ENCODE measurements at places on chromosomes 11 and 22.
A peak's percentile ranks its signal among the peaks of the same experiment; 100 is the strongest.

- DNase-seq, result no peak
Observed at GRCh38 chr11:6727971-6728760, 43.6 kb downstream of the OR2AG2 start.

DNA sequence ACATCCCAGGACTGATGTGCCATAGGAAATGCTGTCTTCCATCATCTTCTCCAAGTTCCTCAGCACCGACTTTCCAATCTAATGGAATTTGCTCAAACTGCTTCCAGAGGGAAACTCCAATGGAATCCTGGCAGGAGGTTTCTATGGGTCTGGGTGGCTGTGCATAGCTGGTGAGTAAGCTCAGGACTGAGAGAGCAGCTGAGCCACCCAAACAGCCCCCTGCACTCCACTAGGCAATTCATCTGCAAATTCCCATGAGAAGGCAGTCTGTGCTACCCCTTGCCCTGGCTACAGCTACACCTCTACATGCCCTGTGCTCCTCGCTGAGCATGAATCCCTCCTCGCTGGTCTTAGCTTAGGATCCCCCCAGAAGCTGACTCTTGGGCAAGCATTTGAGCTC, 127.9 kb upstream of the CSNK2A3 start:
- DNase-seq, result no peak

DNA sequence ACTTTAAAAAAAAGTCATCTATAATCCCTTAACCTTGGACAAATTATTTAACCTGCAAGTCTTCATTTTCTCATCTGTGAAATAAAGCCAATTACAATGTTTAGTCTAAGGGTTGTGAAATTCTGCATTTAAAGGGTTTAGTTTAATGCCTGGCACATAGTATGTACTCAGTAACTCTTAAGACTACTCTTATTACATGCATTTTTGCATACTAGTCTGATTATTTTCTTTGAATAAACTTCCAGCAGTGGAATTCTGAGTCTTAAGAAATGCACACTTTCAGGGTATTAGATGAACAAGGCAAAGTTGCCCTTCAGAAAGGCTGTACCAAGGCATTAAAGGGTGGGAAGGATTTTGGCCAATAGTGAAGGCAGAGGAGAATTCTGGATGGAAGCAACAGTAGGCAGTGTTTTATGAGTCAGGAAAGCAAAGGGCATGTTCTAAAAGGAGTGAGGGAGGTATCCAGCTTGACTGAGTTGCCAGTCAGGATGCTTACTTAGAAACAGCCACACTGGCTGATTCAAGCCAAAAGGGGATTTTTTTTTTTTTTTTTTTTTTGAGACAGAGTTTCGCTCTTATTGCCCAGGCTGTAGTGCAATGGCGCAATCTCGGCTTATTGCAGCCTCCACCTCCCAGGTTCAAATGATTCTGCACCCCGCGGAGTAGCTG, 50.5 kb downstream of the SWAP70 start:
- DNase-seq, result no peak

DNA sequence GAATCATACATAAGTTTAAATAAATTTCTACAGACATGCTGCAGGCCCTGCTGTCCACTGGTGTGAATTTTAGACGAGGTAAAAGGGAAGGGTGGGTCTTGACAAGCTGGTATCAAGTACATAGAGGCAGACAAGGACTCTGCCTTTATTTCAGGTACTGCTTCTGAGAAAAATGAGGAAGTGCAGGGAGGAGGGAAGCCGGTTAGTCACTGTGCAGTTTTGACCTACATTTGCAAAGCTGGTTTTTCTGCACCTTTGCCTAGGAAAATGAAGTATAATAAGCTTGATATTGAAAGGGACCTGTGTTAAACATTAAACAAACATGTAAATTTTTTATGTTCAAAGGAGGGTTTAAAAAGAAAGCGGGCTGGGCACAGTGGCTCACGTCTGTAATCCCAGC, 24.6 kb downstream of the TMEM45B start:
- no peak for DNase-seq

GRCh38 chr22:22691716-22692701, 47.6 kb downstream of the GGTLC2 start:
- DNase-seq, result no peak

GRCh38 chr11:20160425-20161229, at the start of gene DBX1:
DBX1 (minus strand) TSS chr11:20160475; CDS start chr11:20160324, 151 bp downstream.
- no peak for DNase-seq

- DNase-seq, result peak; percentile 93
Observed at GRCh38 chr11:128039140-128040021, 548.0 kb downstream of the ETS1 start.

DNA sequence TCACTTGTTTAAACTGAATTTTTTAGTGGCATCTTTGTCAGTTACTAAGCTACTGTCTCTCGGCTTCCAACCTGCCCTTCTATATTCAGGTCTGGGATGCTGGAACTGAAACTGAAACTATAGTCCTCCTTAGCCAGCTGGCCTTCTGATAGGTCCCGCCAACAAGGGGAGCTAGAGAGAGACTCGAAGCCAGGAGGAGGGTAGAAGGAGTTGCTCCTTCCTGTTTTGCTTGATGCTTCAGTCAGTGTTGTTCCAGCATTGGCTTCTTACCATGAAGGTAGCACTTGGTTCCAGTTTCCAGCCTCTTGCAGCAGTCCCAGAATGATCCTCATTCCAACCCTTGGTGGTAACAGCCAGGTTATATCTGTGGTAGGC, 32.9 kb upstream of the HORMAD2 start:
- no peak for DNase-seq

DNA sequence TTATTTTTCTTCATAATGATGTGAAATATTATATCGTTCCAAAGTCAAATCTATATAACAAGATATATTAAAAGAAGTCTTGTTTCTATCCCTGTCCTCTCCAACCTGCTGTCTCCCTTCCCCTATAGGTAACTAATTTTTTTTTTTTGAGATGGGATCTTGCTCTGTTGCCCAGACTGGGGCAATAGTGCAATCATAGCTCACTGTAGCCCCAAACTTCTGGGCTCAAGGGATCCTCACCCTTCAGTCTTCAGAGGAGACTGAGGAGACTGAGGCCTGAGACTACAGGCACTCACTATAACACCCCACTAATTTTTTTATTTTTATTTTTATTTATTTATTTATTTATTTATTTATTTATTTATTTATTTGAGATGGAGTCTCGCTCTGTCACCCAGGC, 10.3 kb upstream of the RELA start:
- DNase-seq, result no peak

DNA sequence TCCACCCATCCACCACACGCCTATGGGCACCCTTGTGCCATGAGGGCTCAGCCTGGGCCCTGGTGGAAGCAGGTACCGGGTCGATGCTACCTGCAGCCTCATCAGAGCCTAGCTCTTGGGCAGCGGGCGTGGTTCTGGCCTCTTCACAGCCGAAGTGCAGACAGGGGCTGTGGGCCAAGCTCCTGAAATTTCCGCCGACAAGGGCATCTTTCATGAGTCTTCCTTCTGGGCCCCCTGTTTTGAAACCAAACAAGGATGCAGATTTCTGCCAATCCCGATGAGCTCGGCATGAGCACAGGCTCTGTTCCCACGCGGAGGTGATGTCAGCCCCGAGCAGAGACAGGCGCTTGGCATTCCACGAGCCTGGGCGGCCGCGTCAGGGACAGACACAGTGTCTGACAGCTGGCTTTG, 22.6 kb upstream of the MGAT3 start:
- DNase-seq, result no peak

GRCh38 chr11:926341-926916, 759 bp downstream of the AP2A2 start:
- DNase-seq, result peak; percentile 83

- no peak for DNase-seq
Observed at GRCh38 chr11:81869351-81870065, 864.2 kb downstream of the FAM181B start.

GRCh38 chr11:71977743-71978418, 20.8 kb upstream of the IL18BP start:
- peak; percentile 69 for DNase-seq

- no peak for DNase-seq
Observed at GRCh38 chr11:115894176-115894575, 390.0 kb upstream of the CADM1 start.
